ENCODE measurements at places on chromosomes 2 and 18.

DNA sequence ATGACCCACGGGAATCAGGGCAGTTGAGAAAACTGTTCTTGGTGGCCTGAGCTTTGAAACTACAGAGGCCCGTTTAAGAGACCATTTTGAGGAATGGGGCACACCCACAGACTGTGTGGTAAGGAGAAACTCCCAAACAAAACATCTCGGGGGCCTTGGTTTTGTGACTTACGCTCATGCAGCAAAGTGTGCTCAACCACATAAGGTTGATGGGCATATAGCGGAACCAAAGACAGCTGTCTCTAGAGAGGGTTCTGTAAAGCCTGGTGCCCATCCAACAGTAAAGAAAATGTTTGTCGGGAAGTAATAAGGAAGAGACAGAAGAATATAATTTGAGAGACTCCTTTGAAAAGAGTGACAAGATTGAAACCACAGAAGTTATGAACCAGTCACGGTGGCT is 5.4 kb downstream of the MRO start:
- DNase-seq, result no peak

- no peak for DNase-seq
These were observed 99.7 kb upstream of the ODC1 start for GRCh38 chr2:10547663-10548376.

DNA sequence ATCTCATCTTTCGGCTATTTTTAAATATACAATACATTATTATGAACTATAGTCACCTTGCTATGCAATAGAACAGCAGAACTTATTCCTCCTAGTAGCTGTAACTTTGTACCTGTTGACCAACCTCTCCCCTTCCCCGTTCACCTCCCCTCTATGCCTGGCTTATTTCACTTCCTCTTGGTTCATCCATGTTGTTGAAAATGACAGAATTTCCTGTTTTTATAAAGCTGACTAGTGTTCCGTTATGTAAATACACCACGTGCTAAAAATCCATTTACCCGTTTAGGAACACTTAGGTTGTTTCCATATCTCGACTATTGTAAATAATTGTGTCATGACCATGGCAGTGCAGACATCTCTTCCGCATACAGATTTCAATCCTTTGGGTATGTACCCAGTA is 10.3 kb downstream of the ALPI start:
- no peak for DNase-seq

DNA sequence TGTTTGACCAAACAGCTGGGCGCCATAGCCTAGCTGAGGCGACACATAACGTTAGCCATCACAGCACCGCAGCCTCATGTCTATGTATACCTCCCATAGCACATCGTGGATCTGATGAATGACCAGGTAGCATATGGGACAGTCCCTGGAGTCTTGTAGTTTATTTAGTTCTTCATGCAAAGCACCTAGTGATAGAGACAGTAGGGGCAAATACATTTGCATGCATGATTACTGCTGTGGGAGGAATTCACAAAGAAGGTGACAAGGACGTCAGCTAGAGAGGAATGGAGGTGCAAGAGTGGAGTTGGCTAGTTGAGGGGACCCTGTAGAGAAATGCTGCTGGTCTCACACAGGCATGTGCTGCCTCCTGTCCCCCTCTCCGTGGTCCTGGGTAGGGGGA is 478.9 kb upstream of the HS6ST1 start:
- no peak for DNase-seq

DNA sequence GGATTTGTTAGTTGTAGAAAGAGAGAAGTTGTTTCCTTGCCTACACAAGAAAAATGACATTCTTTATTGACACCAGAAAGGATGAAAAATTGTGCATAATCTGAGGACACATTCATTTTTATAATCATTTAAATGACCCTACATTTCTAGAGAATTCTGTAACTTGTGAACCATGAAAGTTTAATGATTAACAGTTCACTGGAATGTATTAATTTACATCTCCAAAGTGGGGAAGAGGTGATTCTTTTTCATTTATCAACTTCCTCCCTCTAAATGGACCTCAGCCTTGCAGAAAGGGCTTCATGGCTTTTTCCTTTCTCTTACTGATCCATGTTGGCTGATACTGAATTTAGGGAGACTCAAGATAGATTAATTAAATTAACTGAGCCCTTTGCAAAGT is 565.2 kb upstream of the LINC00305 start:
- no peak for DNase-seq

DNA sequence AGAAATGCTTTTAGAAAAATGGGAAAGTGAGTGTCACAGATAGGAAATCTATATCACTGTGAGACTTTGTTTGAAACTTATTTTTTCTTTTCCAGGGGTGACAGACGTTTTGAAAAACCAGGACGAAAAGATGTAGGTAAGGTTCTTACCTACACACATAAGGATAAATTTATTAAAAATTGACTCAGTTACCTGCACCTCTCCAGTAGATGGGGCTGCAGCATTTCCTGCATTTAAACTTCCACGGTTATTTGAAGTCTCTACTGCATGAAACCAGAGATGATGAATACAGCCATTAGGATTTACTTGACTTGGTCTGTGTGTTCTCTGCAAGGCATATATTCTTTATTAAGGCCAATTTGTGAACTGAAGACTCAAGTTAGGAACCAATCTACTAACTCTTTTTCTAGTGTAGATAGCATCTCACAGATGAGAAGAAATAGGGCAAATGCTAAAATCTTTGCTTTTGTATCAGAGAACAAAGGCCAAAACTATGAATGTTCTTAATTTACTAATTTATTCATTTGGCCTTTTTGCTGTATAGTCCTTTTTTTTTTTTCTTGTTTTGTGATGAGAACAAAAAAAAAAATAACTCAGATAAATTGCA is 15.0 kb downstream of the KCNJ13 start:
- DNase-seq, result peak; percentile 14

DNA sequence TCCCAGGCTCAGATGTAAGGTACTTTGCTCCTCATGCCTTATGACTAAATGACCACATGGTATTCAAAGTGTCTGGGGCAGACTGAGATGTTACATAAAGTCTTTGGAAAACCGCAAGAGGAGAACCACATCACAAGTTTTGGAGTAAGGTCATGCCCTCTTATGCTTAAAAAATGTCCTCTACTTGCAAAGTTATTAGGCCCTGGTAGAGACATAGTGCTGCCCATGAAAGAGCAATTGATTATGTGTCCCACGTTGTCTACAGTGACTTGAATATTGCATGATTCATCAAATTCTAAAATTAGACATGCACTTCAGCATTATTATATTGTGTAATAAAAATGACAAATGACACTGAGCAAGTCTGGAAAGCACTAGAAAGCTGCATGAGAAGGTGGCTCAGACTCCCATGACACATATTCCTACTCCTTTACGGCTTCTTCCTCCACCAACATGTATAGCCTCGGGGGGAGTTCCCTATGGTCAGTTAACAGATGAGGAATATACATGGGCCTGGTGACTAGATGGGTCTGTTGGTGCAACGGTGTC is 602.6 kb upstream of the VRK2 start:
- no peak for DNase-seq

- no peak for DNase-seq
These were observed 35.2 kb downstream of the CYRIA start for GRCh38 chr2:16630463-16630862.
